AG20443 (cell line): ENCODE measurements at places on chromosomes 3 and 15.

DNA sequence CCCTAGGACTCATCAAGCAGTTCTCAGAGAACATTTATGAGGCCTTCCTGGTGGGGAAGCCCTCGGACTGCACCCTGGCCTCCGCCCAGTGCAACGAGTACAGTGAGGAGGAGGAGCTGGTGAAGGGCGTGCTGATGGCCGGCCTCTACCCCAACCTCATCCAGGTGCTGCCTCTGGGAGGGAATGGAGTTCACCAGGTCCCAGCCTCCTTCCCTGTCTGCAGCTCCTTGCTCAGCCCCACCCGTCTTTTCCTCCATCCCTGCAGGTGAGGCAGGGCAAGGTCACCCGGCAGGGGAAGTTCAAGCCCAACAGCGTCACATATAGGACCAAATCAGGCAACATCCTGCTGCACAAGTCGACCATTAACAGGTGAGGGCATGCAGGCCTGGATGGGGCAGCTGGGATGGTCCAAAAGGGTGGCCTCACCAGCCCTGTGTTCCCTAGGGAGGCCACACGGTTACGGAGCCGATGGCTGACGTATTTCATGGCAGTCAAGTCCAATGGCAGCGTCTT lies 46.3 kb downstream of the DHX30 start:
- no peak for DNase-seq

DNA sequence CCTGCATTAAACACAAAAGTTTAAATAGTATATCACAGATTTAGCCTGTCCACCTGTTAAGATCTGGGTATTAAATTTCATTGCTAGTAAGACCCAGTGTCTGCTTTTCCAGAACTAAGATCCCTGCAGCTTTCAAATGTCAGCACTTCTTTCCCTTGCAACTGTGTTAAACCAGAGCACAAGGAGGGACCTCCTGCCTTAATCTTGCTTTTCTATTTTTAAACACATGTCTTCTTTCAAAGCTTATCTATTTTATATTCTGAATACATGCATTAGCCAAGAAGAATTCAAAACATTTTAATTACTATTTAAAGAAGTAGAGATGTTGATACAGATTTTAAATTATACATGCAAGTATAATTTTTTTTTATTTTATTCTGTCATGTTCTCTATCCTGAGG lies 315.1 kb downstream of the ARPP21 start:
- DNase-seq, result no peak

DNA sequence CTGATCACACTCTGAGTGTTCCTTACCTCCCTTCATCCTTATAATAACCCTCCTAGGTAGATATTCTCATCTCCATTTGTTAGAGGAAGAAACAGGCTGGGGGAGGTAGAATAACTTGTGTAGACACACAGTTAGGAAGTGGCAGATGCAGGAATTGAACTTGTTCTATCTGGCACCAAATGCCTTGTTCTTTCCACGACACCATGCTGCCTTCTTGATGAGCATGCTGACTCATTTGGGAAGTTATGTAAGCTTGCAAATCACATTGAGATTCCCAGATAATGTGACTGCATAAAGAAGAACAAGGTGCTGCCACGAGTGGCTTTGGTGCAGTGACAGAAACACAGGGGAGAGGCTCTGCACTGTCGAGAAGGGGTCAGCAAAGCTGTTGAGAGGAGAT lies 27.5 kb upstream of the NDUFB4 start:
- no peak for DNase-seq

DNA sequence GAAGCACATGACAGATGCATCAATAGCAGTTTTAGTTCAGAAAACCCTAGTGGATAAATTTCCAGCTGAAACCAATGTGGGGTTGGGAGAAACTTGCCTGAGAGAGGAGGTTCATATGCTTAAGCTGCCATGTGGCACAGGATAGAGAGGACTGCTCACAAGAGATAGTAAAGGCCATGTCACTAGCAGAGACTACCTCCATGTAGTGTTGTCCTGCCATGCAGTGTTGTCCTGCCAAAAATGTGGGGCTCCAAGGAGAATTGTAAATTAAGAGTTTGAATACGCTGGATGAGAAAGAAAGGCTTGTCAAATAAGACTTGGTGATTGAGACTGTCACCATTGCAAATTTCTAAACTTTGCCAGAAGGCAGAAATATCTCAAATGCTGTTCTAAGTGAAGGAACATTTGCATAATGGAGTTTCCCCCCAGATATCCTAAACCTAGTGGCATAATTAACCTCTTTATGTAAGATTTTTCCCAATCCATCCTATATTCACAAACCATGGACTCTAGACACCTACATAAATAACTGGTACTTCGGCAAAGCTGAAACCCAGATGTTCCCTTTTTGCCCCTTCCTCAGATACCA lies 938.3 kb upstream of the ALCAM start:
- DNase-seq, result no peak

GRCh38 chr15:60576044-60576443 lies 97.1 kb upstream of the ICE2 start:
- peak; percentile 39 for DNase-seq

DNA sequence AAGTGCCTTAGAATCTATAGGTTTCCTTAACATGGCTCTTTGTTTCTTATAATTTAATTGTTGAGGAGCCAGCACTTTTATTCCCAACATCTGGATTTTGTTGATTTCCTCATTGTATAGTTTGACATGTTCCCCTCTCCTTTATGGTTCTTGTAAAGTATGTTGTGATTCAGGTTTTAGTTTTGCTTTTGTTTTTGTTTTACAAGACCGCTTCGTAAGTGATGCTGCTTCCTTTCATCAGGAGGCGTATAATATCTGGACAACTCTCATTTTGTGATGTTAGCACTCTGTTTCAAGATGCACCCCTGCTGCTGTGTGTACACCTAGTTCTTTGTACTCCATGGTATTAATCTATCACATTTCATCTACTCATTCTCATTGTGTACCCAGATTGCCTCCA lies 48.7 kb downstream of the SLC49A4 start:
- no peak for DNase-seq
